DMS 273 treated with DMSO at 0.1 percent for 48 hours (cell line): ENCODE measurements at places on chromosomes 7 and 10.

DNA sequence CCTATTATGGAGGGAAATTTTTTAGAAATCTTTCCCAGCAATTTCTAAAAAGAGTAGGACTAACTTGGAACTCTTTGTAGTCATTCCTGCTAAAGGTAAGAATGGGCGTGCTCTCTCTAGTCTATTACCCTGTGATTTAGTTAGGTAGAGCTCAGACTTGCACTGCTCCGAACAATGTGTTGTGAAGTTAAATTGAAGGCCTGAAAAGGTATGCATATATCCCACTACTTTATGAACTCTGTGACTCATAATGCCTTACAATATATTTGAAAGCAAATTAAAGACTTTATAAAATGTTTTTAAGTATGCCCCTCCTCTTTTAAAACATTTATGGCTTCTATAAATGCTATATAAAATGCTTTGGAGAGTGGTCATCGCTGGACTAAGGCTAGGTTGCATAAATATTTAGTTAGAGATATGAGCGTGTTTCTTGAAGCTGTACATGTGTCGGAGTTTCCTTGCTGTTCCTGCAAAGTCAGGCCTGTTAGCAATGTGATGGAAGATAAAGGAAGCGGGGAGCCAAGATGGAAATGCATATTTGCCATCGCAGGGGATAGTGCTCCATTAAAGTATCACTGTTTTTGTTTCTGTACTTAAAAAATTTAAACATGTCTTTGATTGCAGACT, 761.4 kb downstream of the LRMDA start:
- no peak for DNase-seq

GRCh38 chr7:94452239-94452638, 57.4 kb upstream of the CASD1 start:
- DNase-seq, result peak; percentile 84

GRCh38 chr7:89049043-89049442, 253.5 kb upstream of the TEX47 start:
- DNase-seq, result no peak

- DNase-seq, result no peak
Observed at GRCh38 chr7:138021889-138022288, 20.0 kb upstream of the CREB3L2 start.

GRCh38 chr10:33277135-33277536, 57.3 kb downstream of the NRP1 start:
- no peak for DNase-seq

GRCh38 chr7:132580717-132581285, 4.5 kb upstream of the PLXNA4 start:
- DNase-seq, result peak; percentile 68

GRCh38 chr10:106284802-106285587, 879.5 kb downstream of the SORCS1 start:
- no peak for DNase-seq

DNA sequence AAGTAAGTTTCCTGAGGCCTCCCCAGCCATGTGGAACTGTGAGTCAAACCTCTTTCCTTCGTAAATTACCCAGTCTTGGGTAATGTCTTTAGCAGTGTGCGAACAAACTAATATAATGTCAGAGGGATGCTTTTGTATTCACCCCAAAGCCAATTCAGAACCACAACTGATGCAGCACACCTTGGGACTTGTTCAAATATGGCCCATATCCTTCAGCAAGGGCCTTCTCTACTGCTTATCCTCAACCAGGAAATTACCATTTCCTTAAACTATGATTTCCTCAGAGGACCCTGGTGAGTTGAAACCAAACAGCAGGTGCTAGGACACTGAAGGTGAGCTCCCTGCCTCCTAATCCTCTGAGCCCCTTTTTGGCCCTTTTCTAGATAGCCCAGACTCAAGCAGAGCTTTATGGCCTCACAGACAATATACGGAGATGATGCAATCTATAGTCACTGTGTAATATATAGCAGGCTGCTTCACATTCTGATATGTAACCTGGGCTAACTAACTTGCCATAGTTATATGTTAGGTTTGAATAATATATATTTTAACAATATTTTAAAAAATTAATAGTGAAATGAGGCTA, 15.2 kb downstream of the SRI start:
- no peak for DNase-seq

DNA sequence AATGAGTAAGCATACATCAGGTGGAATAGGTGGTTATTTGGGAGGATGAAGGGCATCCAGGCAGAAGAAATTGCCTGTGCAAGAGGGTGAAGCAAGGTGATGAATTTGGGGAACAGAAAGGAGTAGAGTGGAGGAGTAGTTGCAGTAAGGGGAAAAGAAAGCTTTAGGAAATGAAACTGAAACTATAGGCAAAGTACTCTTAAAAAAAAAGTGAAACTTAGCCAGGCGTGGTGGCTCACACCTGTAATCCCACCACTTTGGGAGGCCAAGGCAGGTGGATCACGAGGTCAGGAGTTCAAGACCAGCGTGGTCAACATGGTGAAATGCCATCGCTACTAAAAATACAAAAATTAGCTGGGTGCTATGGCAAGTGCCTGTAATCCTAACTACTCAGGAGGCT, 17.6 kb downstream of the NUP205 start:
- DNase-seq, result no peak

DNA sequence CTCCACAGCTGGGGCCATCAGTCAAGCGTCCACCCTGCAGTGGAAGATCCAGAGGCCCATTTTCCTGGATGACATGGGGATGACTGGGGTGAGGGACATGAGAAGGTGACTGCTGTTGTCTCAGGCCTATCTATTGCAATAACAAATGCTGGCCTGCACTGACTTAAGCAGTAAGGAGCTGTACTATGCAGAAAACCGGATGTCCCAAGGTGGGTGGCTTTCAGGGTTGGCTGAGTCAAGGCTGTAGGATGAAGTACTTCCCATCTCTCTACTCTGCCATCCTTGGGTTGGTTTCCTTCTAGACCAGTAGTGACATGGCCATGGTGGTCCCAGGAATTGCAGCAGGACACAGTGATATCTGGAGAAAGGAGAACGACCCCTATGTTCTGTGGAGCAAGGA, 48.1 kb downstream of the NEURL1 start:
- DNase-seq, result no peak

GRCh38 chr10:49152663-49153062, 18.8 kb upstream of the FAM170B start:
- no peak for DNase-seq

DNA sequence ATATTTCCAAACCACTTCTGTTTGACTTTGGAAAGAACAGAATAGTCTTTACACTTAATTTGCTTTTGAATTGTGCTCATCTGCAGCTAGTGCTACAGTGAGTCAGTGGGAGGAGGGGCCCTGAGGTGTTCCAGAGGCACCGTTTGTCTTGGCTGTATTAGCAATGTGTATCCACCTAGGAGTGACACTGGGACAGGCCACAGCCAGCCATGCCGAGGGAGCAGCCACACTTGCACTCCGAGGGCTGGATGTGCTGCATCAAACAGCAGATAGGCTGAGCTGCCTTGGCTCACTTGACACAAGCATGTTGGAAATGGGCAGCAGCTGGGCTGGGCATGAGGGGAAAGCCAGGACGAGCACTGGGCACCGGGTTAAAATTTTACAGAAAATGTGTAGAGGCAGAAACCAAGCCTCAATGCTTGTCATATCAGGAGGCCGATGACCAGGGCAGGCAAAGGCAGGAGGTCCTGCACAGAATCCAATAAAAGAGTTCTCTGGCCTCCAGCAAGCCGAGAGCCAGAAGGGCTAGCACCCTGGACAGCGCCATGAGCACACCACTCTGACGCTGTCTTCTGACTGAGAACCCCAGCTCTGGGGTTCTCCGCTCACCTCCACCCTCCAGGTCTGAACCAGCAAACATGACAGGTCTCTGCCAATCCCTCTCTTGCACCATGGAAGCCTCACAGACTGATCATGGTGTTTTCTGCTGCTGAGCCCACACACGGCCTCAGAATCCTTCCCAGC, 163.3 kb downstream of the GRID1 start:
- no peak for DNase-seq

DNA sequence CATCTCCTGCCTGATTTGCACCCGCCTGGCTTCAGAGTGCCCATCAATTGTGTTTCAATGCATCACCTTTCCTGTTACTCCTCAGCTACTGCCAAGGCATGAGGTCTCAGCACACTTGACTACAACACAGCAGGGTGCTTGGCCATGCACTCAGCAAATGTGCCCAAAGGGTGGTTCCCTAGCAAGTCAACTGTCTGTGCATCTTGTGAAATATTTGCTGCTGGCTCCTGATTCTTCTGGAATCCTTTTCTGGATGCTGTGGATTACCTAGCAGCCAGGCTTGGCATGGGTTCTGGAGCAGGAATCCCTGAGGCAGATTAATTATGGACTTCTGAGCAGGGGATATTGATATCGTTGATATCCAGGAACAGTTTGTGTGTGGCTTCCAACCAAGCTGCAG, 662.6 kb upstream of the MGMT start:
- DNase-seq, result no peak

- DNase-seq, result no peak
Observed at GRCh38 chr7:29888006-29888405, 81.7 kb downstream of the WIPF3 start.

DNA sequence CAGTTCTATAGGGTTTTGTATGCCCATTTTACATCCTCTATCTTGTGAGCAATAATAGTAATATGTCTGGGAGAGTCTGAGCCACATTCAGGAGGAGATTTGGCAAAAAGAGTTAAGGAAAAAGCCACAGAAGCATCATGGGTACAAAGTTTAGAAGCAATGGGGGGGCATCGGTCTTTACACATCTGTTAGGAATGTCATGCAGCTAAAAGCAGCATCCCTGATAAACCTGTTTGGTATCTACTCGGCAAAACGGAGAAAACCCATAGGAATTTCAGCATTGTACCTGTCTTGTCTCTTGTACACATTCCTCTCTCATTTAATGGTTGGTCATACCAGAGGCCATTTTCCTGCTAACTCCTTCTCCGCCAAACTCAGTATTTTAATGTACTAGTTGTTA, 12.5 kb upstream of the HERPUD2 start:
- no peak for DNase-seq
